ENCODE measurements at places on chromosomes 6 and 20.

DNA sequence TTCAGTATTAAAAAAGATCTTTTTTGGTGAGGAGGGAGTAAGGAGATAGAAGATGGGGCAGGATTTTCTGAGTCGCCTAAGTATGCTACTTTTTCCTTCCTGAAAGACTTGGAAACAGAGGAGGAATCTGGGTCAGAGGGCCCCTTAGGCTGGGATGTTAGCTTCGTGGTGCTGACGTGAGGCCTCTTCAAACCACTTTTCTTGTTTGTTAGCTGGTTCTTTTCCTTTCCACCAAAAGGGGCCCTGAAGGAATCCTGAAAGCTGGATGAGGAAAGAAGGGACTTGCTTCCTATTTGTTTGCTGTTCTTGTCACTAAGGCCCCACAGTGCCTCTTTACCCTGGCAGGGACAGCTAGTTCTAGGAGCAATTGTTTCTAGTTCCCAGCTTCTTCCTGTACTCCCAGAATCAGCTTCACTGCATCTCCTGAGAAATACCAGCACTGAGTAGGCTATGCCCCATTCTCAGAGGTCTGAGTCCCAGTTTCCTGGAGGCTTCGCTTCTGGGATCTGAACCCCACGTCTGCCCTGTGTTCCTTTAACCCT is 2.2 kb upstream of the IL20RA start:
- no peak for DNase-seq

- peak; percentile 53 for DNase-seq
These were observed 50.0 kb upstream of the DST start for GRCh38 chr6:56692523-56693245.

GRCh38 chr6:51467231-51467952 is 620.0 kb downstream of the PKHD1 start:
- no peak for DNase-seq

DNA sequence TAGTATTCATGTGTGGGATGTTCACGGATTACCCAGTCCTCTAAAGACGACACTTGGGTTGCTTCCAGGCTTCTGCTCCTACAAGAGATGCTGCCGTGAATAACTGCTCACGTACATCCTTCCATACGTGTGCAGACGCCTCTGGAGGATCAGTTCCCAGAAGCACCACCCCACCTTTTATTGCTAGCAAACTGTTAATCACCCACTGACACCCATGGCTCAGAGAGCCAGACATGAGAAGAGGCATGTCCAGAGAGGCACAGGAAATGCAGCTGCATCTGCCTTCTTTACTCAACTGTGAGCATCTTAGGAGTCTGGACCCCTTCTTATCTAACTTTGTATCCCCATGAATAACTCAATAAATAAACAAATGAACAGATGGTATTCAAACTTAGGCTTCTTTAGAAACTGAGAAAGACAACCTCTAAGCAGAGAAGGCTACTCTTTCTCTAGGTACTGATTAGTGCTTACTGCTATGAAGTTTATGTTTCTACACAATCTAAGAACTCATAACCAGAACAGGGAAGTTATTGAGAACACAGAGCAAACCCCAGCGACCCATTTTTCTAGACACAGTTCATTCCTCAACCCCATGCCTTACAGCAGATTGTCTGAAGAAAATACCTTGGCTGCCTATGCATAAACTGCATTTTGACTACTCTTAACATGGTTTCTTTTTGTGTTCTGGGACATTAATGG is 228.7 kb upstream of the RREB1 start:
- DNase-seq: no peak

- DNase-seq: no peak
These were observed 837.3 kb upstream of the SLC35B3 start for GRCh38 chr6:9272671-9273070.

GRCh38 chr20:23925789-23926525 is 46.4 kb upstream of the CST5 start:
- DNase-seq: no peak
